ENCODE measurements at places on chromosomes 11 and 22.

DNA sequence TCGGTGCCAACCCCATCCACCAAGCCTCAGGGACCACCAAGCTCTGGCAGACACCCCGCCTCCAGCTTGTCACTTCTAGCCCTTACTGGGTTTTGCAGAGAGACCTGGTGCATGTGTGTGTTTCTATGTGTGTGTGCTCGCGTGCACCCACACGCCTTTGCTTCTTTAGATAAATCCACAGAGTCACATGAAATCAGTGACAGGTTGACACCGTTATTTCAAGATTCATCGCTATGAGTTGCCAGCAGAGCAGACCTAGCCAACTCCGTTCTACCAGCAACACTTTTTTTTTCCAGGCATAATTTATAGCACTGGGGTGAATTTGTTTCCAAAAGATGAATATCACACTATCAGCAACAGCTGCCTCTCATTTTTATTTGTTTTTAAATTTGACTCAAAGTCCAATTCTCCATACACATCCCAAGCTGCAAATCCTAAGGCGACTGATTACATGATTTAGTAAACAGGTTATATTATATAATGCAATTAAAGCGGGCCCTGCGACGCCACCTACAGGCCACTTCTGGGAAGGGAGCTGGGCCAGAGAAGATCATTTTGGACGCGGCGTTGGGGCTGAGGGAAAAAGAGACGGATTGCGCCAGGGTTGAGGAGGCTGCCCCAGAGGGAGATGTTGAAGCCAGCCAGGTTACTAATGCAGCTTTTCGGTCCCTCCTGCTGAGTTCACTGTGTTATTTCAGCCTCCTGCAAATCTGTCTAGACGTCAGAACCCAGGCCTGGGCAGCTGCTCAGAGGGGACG, 150.5 kb downstream of the FEZ1 start:
- DNase-seq: peak; percentile 31

- DNase-seq: no peak
These were observed 4.9 kb downstream of the CSNK1E start for GRCh38 chr22:38312261-38312800.

DNA sequence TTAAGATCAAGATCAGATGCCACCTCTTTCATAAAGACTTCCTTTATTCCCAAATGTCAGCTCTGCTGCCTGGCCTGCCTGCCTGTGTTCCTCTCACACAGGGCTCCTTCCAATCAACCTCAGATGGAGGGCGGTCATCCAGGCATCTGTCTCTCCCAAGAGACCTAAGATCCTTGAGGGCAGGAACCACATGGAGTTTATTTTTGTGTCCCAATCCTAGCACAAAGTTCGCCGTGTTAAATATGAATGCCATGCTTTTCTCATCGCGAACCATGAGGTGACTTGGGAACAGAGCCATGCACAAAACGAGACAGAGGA, 72.7 kb upstream of the ARFGAP3 start:
- DNase-seq: no peak

- no peak for DNase-seq
These were observed 380.5 kb downstream of the SHANK2 start for GRCh38 chr11:70871881-70872280.

DNA sequence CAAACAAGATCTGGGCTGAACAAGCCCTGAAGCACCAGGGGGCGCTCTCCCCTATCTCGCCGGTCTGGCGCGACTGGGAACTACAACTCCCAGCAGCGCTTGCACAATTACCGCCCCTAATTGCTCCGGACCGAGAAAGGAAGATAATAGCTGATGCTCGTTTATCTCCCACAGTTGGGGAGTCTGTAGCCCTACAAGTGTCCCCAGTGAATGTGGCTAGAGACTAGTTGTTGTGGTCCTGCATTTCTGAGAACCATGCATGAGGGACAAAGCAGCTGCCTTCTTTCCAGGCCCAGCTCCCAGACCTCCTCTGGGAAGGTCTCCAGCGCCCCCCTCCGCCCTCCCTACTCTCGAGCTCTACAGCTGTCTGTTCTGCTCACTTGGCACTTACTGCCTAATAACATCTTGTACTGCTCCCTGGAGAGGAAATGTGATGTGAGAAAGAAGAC, 34.4 kb downstream of the NRXN2 start:
- peak; percentile 90 for DNase-seq

DNA sequence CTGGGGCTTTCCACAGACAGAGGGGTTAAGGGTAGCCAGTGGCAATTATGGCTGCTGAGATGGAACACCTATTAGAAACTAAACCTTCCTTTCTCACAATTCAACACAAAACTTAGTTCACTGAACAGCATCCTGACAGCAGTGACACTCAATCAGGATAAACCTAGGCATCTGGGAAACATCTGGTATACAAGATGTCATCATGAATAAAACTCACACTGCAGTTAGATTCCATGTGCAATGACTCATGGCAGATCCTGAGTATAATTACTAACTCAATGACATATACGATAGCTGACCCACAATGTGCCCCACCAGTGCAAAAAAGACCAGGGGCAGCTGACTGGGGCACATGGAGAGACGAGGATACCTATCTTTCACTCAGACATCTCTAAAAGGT, 17.7 kb downstream of the RBFOX2 start:
- DNase-seq: no peak

- no peak for DNase-seq
These were observed 23.9 kb downstream of the NEFH start for GRCh38 chr22:29503811-29504372.

DNA sequence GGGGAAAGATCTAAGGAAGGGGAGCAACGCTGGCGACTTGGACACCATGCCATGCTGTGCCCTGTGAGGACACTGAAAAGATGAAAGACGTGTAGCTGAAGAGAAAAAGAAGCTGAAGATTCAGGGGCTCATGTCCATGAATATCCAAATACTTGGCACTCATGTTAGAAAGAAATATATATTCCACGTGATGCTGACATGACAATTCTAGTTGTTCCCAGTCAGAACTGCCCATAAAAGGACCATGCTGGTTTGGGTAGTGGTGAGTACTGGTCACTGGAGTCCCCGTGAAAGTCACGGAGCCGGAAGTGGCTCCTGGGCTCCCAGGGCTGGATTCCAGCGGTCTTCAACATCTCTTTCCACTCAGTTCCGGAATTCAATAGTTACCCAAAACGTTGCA, 9.9 kb downstream of the MS4A15 start:
- no peak for DNase-seq

GRCh38 chr22:21032037-21032867, at the start of gene SLC7A4:
SLC7A4 (minus strand) TSS chr22:21032561; CDS start chr22:21031812, 749 bp downstream.
- DNase-seq: no peak

GRCh38 chr11:90775567-90776165, 552.8 kb upstream of the CHORDC1 start:
- no peak for DNase-seq

DNA sequence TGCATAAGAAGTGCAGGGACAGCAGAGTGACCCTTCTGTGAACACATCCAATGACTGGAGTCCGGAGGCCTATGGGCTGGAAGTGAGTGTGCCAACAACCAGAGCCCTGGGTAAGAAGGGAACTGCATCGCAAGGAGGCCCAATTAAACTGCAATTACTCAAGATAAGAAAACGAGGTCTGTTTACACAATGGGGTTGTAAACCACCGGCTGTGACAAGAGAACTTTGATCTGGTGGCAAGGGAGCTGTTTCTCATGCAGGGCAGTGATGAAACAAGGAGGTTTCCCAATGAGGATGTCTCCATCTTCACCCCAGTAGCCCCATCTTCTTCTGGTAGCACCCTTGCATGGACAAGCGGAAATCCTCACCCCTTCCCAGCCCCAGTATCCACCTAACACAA, 21.5 kb downstream of the ETS1 start:
- DNase-seq: no peak

DNA sequence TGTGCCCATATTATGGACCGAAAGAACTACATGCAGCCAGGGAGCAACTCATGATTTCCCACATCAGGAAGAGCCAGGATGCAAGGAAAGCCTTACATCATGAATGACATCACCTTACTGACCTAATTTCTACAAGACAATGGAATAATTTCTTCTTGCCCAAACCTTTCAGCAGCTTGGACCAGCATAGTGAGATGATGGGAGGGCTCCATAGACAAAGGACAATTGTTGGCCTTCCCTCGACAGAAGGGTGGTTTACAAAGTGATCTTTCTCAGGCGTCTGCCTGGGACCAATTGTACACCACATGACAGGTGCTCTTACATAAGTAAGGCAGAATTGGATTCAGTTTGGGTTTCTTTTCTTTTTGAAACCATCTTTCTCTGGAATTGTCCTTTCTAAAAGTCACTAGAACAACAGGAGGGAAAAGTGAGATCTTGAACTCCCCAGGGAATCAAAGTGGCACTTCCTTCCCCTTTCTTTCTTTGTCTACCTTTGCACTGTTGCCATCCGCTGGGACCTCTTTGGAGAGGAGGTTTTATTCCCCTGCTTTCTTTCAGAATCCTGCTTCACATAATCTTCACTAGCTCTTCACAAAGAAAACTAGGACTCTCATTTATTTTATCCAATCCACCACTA, 51.7 kb upstream of the PAK1 start:
- DNase-seq: no peak

DNA sequence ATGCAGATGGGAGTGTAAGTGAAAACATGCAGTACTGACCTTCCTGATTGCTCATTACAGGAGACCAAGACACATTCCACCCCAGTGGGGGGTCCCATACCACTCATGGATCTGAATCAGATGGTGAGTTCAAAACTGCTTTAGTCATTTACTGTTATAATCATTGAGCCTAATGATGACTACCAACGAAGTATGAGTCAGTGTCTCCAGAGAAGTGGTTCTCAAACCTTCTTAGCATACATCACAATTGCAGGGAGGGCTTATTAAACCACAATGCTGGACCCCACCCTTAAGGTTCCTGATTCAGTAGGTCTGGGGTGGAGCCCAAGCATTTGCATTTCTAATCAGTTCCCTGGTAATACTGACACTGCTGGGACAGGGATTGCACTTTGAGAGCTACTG, 75.8 kb downstream of the CD44 start:
- no peak for DNase-seq

DNA sequence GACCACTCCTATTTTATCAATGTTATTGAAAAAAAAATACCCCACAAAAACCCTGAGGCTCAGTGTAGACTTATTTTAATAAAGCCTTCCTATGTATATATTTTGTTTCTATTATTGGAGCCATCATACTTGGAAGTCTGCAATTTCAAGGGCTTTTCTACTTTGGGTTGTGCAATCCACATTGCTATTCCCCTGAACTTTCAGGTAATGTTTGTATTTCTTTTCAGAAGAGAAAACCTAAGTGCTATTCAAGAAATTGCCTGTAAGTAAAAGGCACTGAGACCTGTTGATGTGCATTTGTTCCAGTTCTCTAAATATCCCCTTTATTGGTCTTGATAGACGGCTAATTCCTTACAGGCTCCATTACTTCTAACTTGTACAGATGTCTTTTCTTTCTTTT, 280.7 kb upstream of the RAG2 start:
- no peak for DNase-seq

GRCh38 chr11:119910051-119910450, 181.1 kb upstream of the NECTIN1 start:
- DNase-seq: no peak

- no peak for DNase-seq
These were observed 17.1 kb downstream of the MPEG1 start for GRCh38 chr11:59195586-59195985.

DNA sequence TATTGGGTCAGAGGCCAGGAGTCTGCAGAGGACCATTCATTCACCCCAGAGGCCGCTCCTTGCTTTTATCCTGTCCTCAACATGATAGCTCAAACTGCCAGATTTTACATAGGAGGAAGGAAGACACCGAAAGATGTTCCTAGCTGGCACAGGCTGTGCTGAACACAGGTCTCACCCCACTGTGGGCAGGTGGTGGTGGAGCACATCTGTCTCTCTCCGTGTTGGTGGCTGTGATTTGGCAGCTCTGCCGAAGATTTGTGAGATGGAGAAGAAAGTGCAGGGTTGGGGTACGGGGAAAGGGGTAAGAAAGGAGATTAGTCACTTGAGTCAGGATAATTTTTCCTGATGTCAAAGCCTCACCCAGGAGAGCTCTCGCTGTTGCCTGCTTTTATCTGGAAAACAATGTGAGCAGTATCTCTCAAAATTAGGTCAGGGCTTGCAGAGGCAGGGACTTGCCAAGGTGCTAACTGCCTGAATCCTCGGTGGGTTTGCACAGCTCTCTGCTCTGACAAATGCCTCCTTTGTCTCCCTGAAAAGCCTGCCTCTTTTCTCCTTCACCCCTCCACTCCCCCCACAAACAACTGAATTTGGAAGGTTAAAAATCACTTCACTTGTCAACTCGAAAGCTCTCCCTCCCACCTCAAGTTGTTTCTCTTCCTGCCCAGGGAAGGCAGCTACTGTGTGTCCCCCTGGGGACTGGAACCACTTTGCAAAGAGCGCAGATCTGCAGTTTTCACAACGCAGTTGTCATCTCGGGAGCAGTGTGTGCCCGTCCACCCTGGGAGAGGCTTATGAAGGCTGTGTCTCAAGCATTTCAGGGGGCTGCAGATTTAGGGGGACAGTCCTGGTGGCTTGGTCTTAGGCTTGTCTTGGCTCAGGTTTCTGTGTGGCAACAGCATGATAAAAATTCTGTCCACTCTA, 299.7 kb downstream of the ST3GAL4 start:
- DNase-seq: no peak

DNA sequence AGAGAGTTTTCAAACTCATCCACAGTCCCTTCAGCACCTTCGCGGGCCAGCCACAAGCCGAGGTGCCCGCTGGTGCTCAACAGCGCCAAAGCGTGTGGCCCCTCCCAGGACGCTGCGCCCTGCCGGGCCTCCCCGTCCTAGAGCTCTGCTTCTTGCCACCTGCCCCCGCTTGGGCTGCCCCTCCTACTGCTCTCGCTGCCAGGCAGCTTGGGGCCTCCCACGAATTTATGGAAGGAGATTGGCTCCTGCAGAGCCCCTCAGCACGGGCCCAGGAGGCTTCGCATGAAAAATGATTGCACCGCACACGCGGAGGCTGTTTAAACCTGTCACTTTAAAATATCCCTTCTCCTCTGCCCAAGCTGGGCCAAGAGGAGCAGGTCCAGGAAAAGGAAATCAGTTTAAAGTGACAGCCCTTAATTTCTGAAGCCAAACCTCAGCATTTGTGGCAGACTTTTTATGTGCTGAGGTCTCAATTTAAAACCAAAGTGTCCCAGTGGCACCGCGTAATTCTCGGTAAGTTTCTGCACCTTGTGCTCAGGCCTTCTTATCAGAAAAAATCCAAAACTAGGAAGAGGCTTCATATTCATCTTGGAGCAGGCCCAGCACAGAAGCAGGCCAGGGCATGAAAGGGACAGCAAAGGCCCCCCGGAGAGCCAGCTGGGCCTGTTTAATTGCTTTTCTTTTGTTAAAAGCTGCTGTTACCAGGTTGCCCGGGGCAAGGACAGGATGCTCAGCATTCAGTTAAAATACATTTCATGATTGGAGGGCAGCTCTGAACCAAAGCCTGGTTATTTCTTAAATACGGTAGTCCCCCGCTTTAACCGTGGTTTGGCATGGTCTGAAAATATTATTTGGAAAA, 303.6 kb downstream of the OPCML start:
- DNase-seq: peak; percentile 5

- DNase-seq: no peak
These were observed 184.2 kb upstream of the LUZP2 start for GRCh38 chr11:24312464-24313238.

- no peak for DNase-seq
These were observed 9.7 kb upstream of the PIK3IP1 start for GRCh38 chr22:31302006-31302405.

GRCh38 chr11:74255741-74256375, 55.6 kb downstream of the P4HA3 start:
- peak; percentile 1 for DNase-seq
